Stimulated activated CD4-positive, alpha-beta T cell treated with anti-CD3 and anti-CD28 coated beads, Interleukin-2, amount 100 ng/mL, for 48 hours (primary cell): ENCODE measurements at places on chromosomes 2 and 18.
A peak's percentile ranks its signal among the peaks of the same experiment; 100 is the strongest.

- DNase-seq = no peak
Observed at GRCh38 chr2:205609113-205609512, 73.2 kb upstream of the NRP2 start.

- peak; percentile 3 for DNase-seq
Observed at GRCh38 chr2:79219383-79219988, 59.9 kb upstream of the REG3A start.

DNA sequence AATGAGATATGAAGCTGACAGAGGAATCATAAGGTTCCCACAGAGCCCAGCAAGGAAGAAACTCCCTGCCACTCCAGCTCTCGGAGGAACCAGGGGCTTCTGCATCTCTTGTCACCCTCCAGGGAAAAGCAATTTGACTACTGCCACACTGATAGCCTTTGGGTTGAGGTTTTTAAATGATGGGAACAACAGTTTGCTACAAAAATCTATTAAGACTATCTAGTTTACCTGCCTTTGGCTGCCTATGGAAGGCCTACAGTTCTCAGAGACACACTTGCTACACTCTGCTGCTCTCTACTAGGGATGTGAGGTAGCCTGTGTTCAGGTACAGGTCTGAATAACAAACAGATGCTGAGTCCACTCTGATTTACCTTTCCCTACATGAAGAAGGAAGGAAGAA, 161.9 kb downstream of the NBAS start:
- DNase-seq = no peak

DNA sequence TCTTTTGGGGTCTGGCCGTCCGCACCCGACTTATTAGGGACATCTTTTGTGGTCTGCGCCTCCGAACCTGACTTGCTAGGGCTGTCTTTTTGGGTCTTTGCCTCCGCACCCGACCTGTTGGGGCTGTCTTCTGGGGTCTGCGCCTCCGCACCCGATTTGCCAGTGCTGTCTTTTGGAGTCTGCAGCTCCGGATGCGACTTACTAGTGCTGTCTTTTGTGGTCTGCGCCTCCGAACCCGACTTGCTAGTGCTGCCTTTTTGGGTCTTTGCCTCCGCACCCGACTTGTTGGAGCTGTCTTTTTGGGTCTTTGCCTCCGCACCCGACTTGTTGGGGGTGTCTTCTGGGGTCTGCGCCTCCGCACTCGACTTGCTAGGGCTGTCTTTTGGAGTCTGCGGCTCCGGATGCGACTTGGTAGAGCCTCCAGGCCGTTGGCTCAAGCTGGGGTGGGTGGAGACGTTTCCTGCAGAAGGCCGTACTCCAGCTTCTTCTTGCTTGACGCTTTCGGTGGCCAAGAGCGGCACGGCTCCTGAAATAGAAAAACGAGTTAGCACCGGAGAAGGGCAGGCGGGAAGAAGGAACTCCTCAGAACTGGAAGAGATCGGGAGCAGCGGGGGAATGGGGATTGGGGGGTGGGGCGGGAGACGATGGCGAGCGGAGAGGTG, 498 bp downstream of the TGOLN2 start:
- peak; percentile 49 for DNase-seq

GRCh38 chr2:133456156-133456555, 112.1 kb downstream of the NCKAP5 start:
- no peak for DNase-seq

DNA sequence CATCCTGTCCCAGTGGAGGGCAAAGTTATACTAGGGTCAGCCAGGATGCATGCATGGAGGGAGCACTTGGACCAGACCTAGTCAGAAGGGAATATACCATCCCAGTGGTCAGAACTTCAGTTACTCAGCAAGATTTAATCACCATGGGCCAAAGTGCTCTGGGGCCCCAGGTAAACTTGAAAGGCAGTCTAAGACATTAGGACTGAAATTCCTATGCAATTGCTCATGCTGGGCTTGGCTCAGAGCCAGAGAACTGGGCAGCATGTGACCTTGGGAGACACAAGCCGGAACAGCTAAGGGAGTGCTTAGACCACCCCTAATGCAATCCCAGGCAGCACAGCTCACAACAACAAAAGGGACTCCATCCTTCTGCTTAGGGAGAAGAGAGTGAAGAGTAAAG, 401.3 kb downstream of the KCNJ3 start:
- DNase-seq = no peak

DNA sequence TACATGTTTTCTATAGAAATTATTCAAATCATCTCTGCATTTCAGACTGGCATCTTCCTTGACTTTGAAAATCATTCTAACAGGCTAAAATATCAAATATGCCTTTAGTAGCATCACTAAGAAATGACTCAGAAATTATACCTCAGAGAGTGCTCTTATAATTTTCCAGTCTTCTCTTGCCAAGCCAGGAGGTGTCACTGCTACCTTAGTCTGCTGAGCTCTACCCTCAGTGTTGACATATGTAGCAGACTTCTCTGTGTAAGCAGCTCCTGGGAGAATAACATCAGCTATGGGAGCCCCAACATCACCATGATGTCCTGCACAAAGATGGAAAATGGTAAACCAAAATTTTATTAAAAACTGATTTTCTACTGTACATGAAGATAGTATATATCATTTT, 31.6 kb downstream of the NDUFS1 start:
- DNase-seq = no peak

- DNase-seq = no peak
Observed at GRCh38 chr2:85131116-85131515, 2.1 kb upstream of the TCF7L1 start.

DNA sequence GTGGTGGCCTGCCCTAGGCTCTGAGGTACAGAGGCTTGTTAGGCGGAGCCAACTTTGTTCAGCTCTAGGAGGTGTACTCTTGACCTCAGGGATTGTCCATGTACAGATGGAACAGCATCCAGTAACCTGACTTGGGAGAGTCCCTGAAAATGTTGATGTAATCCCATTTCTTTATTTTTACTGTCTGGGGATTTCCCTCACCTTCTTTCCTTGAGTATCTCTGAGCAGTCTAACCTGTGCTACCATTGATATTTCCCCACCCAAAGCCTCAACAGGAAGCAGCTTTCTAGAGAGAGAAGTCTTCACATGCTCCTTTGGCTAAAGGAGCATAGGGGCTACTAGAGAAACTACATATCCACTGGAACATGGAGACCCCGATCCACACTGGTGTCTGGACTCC, 10.4 kb downstream of the IL36A start:
- no peak for DNase-seq

DNA sequence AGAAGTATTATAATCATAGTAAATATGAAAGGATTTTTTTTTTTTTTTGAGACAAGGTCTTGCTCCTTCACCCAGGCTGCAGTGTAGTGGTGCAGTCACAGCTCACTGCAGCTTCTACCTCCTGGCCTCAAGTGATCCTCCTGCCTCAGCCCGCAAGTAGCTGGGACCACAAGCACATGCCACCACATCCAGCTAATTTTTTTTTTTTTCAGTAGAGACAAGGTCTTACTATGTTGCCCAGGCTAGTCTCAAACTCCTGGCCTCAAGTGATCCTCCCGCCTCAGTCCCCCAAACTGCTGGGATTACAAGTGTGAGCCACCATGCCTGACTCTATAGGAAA, 301.6 kb upstream of the STON1 start:
- DNase-seq = no peak
